NCI-H2081 treated with DMSO at 0.1 percent for 48 hours (cell line): ENCODE measurements at places on chromosomes 7 and 10.

- no peak for DNase-seq
Measured at GRCh38 chr7:140212100-140212881, 35.5 kb upstream of the KDM7A start.

DNA sequence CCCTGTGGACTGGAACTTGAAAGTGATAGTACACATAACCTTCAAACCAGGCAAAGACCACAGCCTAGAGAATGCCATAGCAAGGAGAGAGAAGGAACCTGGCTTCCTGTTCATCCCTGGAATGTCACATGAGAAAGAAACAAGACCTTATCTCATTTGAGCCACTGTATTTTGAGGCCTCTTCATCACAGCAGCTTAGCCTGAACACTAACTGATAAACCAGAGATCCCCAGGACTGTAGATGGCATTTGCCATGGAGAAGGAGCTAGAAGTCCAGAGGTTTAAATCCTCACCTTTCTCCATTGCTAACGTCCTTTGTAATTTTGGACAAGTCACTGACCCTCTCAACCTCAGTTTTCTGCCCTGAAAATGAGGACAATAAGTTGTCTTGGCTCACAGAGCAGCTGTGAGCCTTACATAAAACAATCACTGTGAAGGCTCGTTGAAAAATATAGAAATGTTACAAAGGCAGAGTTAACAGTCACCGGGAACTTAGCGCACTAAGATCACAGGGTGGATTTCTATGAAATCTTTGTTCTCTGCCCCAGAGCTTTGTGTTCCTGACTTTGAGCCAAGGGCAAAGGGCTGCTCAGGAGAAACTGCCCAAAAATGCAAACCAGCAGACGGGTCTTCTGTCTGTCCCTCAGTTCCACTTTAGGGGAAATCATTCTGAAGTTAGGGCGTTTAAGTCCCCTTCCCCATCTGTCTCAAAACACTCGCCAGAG is 197.0 kb downstream of the USP6NL start:
- DNase-seq, result no peak

DNA sequence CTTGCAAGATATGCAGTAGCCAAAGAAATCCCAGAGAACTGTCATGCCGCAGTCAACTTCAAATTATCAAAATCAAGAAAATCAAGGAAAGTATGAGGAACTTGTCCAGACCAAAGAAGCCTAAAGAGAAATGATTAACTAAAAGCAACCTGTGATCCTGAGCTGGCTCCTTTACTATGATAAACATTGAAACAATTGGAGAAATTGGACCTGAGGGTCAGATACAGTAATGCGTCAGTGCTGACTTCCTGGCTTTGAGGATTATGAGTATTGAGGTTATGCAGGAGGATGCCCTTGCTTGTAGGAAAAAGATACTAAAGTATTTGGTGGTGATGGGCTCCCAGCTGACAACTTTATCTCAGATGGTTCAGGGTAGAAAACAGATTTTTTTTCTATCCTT is 324.7 kb upstream of the AKR1E2 start:
- DNase-seq, result no peak

DNA sequence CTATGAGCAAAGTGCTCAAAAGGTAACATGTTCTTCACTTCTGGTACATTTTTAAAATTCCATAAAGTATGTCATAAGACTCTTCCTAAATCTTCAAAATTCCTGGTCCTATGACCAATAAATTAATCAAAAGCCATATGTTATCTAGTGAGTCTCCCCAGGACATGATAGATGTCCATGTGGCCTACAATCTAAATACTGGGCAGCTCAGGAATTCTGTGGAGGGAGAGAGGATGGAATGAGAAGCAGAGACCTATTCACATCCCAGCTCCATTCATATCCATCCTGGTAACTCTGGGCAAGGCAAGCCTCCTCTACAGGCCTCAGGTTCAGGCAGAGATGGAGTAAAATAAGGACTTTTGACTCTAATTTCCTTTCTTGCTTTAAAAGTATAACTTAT is 224.8 kb downstream of the MTERF1 start:
- DNase-seq, result no peak

DNA sequence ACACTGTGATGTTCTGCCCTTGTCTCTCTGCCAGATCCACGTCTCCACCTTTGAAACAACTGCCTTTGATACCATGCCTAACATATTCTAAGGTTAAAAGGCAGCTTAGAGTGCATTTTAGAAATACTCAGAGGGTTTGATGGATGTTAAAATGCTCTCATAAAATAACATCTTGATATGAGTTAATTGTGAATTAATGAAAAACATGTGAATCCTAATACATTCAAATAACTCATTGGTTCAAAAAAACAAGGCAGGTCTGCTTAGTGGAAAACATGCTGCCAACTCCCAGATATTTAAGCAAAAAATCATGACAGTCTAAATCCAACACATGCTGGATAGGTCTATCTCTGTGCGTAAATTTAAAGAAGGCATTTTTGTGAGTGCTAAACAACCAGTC is 291.8 kb downstream of the AHR start:
- DNase-seq, result no peak

GRCh38 chr7:77811516-77812289 is 13.1 kb downstream of the PHTF2 start:
- DNase-seq, result no peak

GRCh38 chr7:131164025-131164925 is 163.4 kb upstream of the MKLN1 start:
- no peak for DNase-seq

GRCh38 chr10:74977913-74978847 is 133.3 kb upstream of the SAMD8 start:
- no peak for DNase-seq

GRCh38 chr10:30811276-30812017 is 181.9 kb upstream of the LYZL2 start:
- DNase-seq, result no peak

- no peak for DNase-seq
Measured at GRCh38 chr10:45395554-45395953, 21.5 kb downstream of the ALOX5 start.

DNA sequence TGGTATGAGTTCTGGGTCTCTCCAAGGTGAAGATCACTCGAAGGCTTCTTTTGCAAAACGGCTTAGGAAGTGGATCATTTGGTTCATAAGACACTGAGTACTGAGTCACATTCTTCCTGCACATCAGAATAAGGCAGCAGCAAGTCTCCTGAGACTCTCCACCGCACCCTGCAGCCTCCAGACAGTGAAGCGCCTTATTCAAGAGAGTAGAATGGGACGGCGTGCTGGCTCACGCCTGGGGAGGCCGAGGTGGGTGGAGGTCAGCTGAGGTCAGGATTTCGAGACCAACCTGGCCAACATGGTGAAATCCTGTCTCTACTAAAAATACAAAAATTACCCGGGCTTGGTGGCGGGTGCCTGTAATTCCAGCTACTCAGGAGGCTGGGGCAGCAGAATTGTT is 70.3 kb downstream of the C10orf143 start:
- no peak for DNase-seq

GRCh38 chr7:151822541-151823181 is 54.3 kb downstream of the PRKAG2 start:
- DNase-seq, result no peak

- no peak for DNase-seq
Measured at GRCh38 chr7:74236284-74236683, 17.9 kb downstream of the RFC2 start.

DNA sequence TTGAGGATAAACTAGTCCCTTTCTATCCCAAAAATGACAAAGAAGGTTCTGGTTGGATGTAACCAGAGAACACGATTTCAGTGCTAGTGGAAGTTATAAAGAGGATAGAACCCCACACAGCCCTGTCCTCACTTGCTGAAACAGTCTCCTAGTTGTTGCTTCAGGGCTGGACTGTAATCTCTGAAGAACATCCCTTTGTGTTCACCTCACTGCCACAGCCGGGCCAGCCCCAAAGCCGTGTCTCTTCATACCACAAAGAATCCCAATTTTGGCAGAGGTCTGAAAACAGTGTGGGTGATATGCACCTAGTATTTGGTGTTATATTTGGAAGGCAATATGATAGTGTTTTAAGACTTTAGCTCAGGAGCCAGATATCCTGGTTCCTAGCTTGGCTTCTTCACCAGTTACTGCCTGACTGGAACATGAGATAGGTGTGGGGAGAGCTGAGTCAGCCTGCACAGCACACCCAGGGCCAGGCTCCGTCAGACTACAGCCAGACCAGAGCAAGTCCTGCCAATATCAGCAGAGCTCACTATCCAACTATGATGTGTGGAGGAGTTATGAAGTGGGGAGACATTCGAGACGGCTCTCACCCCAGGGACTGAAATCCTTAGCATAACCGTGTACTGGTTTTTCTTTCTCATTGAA is 21.2 kb downstream of the CYP3A4 start:
- no peak for DNase-seq

- DNase-seq, result no peak
Measured at GRCh38 chr10:125661941-125662515, 20.9 kb downstream of the TEX36 start.

GRCh38 chr10:83193026-83193425 is 946.3 kb upstream of the GHITM start:
- DNase-seq, result no peak

- DNase-seq, result no peak
Measured at GRCh38 chr7:103962070-103962469, 27.4 kb downstream of the RELN start.

DNA sequence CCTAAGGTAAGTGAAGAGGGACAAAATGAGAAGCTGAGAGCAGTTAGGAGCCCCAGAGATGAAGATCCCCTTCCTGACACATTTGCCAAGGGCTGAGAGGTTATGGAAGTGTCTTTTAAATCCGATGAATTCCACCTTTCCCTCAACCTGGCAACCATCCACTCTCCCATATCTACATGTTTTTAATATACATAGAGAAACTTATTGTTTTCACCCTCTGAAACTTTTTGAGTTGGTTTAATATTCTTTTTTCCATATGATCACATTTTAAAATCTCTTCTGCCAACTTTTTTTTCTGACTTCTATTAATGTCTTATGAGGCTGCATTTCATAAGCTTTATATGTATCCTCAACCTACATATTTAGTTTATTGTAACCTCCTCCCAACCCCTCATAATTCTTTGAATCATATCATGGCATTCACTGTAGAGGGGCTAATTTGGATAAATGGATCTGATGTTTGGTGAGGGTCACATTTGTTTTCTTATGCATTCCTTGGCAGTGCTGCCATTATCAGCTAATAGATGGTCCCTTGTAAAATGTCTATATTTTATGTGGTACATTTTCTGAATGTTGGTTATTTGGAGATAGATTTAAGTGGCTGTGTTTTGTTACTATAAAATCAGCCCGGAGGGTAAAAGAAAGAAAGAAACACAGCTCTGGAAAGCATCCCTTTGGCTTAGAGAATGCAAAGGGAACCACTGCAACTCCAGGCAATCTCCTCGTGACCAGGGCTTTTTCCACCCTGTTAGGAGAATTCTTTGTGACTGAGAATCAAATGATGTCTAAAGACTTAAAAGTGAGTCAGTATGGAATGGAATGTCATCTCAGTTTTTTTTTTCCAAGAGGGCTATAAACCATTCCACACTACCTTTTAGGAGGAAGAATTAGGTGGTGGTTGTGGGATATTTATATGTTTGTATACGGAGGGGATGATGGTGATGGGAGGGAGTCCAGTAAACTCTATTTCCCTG is 334.4 kb downstream of the SUGCT start:
- no peak for DNase-seq

DNA sequence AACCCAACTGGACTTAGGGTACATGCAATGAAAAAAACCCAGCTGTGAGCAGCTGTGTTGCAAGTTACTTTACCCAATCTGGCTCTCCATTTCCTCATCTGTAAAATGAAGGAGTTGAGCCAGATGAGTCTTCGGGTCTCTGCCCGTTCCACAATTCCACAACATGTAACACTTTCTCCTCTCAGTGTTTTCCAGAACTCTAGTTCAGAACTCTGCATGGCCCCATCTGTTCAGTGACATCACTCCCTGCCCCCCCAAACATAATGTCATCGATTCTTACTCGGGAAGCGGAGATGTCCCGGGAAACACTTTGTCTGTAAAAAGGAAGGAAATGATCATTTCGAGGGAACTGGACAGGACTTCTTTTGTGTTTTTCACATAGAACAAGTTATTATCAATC is 2.5 kb downstream of the SH3PXD2A start:
- no peak for DNase-seq

DNA sequence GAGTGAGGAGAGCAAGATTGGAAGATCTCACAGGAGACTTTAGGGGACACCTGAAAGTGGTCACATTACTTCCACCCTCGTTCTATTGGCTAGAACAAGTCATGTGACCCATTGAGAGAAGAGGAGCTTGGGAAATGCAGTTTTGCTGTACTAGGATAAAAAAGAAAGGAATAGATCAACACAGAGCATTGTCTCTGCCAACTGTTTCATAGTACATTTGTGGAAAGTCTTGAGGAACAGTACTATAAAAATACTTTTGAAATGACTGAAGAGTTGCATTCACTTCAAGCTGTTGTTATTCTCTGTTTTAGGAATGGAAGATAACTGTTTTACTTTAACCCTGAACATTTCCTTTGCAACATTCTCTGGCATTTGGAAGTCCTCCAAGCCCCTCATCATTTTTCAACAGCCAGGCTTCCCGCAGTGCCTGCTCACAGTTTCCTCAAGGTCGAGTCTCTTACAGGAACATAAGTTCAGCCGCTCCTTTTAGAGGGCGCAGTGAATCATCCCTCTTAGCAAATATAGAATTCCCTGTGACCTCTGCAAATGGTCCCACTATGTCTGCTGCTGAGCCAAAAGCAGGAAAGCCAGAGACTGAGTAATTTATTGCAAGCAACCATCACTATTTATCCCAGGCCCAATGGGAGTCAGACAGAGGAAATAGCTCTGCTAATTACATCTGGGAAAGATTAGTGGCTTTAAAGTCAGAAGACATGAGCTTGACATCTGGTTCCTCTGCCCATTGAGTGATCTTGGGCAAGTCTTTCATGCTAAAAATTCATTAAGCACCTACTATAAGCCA is 40.7 kb downstream of the MRPL32 start:
- DNase-seq, result no peak

GRCh38 chr10:475709-476454 is 213.6 kb downstream of the DIP2C start:
- no peak for DNase-seq

GRCh38 chr7:23377134-23377533 is 78.0 kb downstream of the MALSU1 start:
- no peak for DNase-seq

GRCh38 chr7:42831718-42832522 is 80.0 kb downstream of the C7orf25 start:
- no peak for DNase-seq
